ENCODE measurements at places on chromosomes 4 and X.

DNA sequence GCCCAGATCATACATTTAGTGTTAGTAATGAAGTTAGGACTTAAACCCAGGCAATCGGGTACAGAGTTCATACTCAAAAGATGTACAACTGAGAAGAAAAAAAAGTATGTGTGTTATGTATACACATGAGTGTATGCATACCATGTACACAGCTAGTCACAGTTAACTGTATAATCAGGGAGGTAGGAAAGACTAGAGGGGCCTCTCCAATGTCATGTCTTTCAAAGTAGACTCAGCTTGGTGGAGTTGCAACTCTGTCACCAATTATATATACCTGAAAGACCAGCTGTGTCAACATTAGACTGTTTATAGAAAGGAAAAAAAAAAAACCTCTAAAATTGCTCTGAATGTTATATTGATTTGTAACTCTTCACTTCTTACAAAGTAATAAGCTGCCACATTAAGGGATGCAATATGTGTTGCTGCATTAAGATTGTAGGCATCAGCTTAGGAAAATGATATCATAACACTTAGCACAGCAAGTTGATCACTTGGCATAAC, 167.5 kb downstream of the DCTD start:
- no peak for DNase-seq

DNA sequence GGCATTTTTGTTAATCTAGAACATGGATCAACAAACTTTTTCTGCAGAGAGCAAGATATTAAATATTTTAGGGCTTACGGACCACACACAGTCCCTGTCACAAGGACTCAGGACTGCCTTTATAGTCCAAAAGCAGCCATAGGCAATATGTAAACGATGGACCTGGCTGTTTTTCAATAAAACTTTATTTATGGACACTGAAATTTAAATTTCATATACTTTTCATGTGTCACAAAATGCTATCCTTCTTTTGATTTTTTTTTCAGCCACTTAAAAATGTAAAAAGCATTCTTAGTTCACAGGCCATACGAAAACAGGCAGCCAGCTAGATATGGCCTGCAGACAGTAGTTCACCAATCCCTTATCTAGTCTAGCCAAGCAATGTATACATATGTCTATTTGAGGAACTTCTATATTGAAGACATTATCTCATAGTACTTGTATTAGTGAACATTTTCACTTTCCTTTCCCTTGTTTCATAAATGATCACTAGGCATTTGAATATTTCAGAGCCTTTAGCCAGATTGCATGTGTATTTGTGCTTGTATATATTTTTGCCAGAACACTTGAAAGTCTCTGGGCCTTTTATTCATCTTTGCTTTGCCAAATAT, 350.9 kb downstream of the RPA4 start:
- DNase-seq = no peak

GRCh38 chr4:163554870-163555465, 60.5 kb downstream of the TMA16 start:
- DNase-seq = no peak

DNA sequence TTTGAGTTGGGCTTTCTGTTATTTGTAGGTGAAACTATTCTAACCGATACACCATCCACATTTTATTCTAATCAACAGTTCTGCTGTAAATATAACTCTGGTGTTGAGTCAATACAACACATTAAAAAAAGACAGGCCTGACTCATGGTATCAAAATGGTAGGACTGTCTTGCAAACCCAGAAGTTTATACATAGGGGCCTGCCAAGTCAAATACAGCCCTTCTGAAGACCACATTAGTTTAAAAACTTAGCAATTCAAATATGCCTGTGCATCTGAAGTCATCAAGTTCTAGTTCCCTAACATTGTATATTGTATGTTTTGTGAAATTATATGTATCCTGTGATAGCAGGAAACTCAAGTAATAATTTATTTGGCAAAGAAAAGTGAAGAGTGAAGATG, 24.4 kb upstream of the PDE5A start:
- DNase-seq = no peak

DNA sequence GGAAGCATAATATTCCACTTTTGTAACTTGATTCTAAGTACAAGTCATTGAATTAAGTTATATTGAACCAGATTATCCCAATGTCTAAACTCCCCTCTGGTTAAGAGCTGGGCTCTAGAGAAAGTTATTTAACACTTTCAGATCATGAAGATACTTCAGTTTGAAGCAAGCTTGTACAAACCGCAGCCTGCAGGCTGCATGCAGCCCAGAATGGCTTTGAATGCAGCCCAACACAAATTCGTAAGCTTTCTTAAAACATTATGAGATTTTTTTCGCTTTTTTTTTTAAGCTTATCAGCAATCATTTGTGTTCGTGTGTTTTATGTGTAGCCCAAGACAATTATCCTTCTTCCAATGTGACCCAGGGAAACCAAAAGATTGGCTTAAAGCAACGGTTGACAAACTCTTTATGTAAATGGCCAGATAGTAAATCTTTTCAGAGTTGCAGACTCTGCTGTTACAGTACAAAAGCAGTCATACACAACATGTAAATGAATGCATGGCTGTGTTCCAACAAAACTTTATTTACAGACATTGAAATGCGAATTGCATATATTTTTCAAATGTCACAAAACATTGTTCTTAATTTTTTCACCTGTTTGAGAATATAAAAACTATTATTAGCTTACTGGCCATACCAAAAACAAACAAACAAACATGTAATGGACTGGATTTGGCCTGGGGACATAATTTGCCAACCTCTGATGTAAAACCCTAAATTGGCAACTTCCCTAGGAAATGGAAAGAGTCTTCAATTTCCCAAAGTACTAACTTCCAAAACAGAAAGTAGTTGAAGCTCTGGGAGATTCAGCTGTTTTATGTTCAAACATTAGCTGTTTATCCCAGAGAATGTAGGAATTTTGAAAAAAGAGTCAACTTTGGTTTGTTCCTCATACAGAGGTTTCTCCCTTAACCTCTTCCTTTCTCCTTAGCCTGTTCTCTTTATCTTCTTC, 201.1 kb upstream of the MBNL3 start:
- no peak for DNase-seq

DNA sequence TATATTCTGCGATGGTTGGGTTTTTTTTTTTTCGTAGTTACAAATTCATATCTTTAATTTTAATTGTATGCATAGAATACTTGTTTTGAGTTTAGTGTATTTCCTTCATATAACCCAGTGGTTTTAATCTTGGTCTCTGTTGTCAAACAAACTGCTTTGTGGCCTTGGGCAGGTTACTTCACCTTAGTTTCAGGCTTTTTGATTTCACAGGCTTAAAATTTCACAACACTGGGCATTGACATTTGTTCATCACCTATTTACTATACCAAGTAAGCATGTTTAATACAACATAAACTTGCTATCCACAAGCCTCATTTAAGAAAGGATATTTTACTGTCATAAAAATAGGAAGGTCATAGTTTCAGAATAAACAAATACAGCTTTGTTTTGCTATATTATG, 14.7 kb downstream of the RAPGEF2 start:
- DNase-seq = no peak

DNA sequence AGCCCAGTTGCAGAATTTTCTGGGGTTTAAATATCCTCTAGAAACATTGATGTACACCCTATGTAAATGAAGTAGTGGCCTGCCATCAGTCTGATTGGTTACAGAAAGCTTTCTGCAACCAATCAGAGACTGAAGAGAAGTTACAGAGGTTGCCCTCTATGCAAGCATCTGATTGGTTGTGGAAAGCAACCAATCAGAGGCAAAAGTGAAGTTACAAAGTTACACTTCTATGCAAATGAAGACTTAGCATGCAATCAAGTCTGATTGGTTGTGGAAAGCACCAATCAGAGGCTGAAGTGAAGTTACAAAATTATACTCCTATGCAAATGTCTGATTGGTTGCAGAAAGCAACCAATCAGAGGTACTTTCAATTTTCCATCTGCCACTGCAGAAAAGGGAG, 51.9 kb upstream of the USP9X start:
- DNase-seq = no peak

- no peak for DNase-seq
These were observed 35.8 kb upstream of the MID1 start for GRCh38 chrX:10656214-10656613.

- no peak for DNase-seq
These were observed 8.5 kb downstream of the FGFRL1 start for GRCh38 chr4:1019729-1020470.

DNA sequence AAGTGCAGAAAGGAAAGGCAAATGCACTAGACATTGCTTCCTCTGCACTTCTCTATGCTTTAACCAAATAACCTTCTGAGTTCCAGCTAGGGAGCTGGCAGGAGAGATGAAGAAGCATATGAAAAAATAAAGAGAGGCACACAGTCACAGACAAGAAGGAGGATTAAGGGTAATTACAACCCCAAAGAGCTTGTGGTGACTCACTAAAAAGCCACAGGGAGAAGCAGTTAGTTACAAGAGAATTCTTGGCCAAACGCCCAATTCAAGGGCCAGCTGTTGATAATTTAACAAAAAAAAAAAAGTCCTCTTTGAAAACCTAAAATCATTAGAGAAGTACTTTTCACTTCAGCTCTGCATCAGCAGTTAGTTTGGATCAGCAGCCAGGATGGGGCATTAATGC, 478.0 kb downstream of the KCNIP4 start:
- DNase-seq = no peak

DNA sequence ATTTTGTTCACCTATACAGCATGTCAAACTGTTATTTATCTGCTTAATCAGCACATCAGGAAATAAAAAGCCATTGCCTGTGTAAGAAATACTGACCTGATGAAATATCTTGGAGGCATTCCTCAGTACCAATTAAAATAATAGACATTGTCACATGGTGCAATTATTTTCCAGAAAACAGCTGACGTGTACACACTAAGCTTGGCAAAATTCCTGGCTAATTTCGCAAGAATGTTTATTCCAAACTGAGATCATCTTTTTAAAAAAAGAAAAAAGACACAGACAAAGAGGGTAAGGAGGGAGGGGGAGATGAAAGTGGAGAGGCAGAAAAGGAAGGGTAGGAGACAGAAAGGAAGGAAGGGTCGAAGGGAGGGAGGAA, 61.9 kb upstream of the NFKB1 start:
- DNase-seq = no peak

DNA sequence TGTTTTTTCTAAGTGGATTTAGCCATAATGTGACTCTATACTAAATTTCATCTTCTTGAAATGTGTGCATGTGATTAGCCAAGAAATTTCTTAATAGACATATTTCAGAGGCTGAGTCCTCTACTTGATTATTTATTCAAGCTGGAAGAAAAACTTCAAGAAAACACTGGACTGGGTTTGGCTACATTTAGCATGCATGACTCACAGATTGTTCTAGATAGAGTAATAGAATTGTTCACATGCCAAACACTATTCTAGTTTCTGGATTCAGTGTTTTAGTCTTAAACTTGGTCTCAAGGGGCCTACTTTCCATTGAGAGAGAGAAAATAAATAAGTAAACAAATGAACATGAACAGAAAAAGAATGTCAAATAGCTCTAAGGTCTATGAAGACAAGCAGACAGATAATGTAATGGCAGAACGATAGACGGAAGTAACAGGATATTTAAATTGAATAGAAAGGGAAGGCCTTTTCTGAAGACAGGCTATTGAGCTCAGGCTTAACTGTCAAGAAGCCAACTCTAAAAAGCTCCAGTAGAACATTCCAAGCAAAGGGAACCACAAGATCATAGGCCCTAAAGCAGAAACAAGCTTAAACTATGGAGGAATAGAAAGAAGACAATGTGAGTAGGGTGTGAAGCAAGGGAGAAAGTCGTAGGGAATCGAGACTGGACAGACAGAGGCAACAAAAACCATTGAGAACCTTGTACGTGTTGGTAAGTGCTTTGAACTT, 104.6 kb downstream of the TMEM144 start:
- DNase-seq = no peak

DNA sequence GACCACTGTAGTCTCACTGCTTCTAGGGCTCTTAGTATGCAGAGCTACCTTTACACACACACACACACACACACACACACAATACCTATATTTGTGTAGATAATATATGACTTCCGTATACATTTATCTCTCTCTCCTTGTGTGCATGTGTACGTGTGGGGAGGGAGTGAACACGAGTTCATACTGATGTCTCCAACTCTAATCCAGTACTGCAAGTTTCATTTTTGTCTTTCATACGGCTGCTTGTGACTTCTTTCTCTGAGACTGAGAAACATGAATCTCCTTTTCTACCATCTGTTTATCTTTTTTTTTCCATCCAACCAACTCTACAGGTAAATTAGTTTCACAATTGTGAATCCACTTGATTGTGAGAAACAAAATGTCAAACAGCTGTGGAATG, 1229.5 kb upstream of the AGA start:
- no peak for DNase-seq

- DNase-seq = no peak
These were observed 3.4 kb downstream of the AKAP14 start for GRCh38 chrX:119899125-119899524.

GRCh38 chrX:11929476-11929875, 171.4 kb downstream of the MSL3 start:
- no peak for DNase-seq

GRCh38 chr4:184215709-184216328, 1.9 kb downstream of the ENPP6 start:
- no peak for DNase-seq

- DNase-seq = peak; percentile 30
These were observed 829 bp downstream of the ELOVL6 start for GRCh38 chr4:110197529-110198042.

DNA sequence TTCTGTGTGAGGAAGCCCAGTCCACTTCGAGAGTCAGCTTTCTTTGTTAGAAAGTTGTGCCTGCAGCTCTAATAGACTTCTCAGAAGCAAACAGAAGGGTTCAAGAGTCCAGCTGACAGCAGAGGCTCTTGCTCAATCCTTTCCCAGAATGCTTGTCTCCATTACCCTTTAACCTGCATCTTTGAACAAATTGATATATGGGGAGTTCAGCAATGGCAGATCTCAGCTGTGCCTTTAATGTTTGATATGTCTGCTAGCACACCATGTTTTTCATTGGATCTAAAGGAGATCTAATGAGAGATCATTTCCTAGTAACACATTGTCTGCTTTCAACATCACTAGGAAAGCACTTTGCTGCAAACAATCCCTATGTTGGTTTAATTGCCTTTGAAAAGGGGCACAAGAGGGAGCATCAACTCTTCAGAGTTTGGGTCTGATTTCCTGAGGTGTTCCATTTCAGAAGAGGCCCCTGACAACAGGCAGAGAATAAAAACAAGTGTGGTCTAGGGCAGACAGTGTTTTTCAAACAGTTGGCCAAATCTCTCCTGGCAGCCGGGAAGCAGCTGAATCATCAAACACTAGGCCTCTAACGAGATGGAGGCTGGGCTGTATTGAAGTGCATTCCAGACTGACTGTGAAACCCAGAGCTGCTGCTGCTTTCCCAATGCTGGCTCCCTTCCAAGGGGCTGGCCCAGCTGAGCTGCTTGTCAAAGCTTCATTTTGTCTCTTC, 55.5 kb downstream of the LUZP4 start:
- DNase-seq = no peak

- DNase-seq = no peak
These were observed 260.2 kb downstream of the UNC5C start for GRCh38 chr4:95288552-95288951.

GRCh38 chr4:180809439-180809838, 1433.8 kb upstream of the TENM3 start:
- DNase-seq = no peak

- DNase-seq = no peak
These were observed 44.2 kb upstream of the TMEM131L start for GRCh38 chr4:153421941-153422340.

GRCh38 chrX:126658447-126658846, 105.8 kb upstream of the DCAF12L1 start:
- DNase-seq = no peak
